Left lobe of liver (tissue), 2 donors: ENCODE measurements at places on chromosomes 12 and 14. TPM values are rescaled to one million over a fixed set of nuclear protein-coding genes. Genes with fewer than 3 reads are reported as not detected.

DNA sequence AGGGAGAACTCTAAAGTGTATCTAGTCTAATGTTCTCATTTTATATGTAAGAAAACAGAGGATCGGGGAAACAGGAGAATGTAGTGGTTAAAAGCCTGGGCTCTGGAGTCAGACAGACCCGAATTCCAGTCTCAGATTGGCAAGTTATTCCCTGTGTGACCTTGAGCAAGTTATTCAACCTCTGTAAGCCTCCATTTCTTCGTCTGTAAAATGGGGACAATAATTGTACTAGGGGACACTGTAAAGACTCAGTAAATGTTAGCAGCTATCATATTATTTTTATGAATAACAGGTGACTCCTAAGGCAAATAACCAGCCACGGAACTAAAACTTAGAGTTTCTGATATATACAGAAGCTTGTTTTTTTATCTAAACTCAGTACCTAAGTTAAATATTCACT, 152.1 kb downstream of the APAF1 start:
- DNase-seq, result no peak

DNA sequence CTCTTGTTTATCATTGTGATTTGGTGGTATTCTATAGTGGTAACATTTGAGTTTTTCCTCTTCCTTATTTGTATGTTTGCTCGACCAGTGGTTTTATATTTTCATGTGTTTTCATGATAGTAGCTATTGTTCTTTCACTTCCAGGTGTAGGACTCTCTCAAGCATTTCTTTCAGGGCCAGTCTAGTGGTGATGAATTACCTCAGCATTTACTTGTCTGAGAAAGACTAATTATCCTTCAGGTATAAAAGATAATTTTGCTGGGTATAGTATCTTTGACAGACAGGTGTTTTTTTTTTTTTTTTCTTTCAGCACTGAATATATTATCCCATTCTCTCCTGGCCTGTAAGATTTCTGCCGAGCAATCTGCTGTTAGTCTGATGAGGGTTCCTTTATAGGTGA, 35.0 kb upstream of the CCND2 start:
- no peak for DNase-seq

GRCh38 chr12:46556105-46556559, 183.6 kb upstream of the SLC38A2 start:
- DNase-seq, result no peak

The NPFF gene
- not detected for total RNA-seq

The IFI27 gene
- 20.4 TPM for total RNA-seq

The PTPRO gene
- total RNA-seq, result 0.58 TPM

The TMEM117 gene
- 2.8 TPM for total RNA-seq
